ENCODE measurements at places on chromosomes 3 and 15.

DNA sequence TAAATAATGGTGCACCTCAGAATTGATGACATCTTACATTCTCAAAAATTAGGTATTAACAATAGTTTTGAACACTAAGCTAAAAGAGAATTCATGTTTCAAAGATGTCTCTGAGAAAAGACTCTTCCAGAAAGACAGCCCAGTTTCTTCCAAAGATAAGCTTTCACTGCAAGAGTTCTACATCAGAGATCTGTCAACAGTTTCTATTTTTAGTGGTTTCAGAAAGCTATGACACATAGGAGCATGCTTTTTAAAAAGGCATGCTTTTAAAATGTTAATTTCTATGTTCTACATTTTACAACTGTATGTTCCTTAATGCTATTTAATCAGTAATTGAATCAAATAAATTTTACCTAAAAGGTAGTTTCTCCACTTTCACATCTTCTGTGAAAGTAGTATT lies 88.2 kb downstream of the PLOD2 start:
- DNase-seq = no peak

GRCh38 chr3:108287146-108287545 lies 9.2 kb upstream of the HHLA2 start:
- DNase-seq = no peak

DNA sequence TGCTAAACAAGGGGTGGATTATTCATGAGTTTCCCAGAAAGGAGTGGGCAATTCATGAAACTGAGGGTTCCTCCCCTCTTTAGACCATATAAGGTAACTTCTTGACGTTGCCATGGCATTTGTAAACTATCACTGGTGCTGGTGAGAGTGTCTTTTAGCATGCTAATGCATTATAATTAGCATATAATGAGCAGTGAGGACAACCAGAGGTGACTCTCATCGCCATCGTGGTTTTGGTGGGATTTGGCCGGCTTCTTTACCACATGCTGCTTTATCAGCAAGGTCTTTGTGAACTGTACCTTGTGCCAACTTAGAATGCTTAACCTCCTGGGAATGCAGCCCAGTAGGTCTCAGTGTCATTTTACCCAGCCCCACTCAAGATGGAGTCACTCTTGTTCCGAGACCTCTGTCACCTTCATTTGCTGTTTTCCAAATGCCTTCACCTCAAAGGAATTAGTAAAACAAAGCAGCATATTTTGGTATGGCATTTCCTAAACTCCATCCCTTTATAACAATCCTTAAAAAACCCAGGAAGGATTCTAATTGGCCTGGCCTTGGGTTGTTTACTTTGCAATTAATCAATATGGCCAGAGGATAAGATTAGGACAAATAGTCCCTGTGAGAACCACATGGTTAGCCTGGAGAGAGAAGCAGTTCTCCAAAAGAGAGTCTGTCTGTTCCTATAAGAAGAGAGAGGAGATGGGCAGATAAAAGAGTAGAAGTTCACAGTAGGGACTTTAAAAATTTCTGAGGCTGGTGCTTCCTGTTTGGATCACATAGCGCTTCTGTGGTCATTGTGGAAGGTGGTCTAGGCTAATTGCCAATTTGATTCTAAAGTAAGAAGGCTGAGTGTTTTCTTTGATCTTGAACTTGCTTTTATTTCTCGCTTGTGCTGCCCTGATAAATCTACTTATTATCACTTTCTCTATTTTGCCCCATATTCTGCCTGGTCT lies 155.2 kb upstream of the EOMES start:
- no peak for DNase-seq

- peak; percentile 86 for DNase-seq
Measured at GRCh38 chr3:191412759-191413158, 48.2 kb upstream of the PYDC2 start.

DNA sequence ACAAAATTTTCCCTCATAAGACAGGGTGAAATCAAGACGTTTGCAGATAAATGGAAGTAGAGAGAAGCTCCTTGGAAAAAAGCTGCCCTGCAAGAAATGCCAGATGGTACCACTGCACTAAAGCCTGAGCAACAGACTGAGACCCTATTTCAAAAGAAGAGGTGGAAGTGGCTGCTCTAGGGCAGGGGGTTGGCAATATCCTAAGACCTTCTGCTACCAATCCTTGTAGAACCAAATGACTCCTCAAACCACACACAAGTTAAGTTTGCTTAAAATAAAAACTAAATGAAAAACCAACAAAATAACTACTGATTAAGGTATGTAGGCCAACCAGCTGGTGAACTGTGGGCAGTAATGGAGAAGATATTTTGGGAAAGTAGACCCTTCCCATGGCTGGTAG lies 21.3 kb downstream of the RAB43 start:
- no peak for DNase-seq

- no peak for DNase-seq
Measured at GRCh38 chr3:140091143-140091542, 156.2 kb downstream of the CLSTN2 start.

DNA sequence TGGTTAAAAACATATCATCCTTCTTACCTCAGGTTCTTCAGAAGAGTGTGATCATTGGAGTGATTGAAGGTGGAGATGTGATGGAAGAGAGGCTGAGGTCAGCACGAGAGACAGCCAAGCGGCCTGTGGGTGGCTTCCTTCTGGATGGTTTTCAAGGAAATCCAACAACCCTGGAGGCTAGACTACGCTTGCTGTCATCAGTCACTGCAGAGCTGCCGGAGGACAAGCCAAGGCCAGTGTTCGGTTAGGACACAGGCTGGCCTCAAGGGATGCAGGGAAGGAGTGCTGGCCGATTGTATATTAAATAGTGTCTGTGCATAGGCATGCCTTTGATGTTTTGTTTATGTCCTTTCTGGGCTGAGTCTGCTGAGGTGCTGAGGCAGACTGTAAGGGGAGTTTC lies 20.2 kb downstream of the QTRT2 start:
- no peak for DNase-seq

DNA sequence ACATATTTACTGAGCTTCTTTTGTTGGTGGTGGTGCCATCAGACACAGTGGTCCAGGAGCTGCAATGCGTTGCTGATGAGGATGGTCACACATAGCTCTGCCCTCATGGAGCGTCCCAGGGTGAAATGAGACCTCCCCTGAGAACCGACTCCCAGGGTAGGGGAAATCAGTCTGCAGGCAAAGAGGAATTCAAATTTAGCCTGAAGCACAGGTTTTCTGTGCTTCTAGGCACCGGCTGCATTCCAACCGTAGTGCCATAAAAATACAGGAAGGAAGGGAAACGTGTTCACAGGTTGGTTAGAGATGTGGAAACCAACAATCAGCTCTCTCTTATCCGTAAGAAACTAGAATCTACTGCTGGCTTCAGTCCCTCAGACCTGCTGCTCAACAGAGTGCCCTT lies 19.2 kb downstream of the SMAD3 start:
- DNase-seq = no peak

DNA sequence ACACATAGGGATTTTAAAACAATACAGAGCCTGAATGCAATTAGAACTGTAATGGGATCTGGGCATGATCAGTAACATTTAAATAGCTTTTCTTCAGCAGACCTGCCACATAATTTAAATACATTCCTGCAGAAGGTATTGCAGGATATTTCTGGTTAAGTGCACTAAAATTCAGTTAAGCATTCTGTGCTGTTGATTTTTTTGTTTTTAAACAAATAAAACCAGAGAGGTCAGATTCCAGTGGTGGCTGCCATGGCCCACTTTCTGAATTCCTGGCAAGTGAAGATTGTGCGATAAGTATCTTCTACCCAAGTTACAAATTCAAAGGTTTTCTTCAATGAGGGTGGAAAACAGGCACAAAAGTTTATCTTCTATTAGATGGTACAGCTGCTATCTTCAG lies 98.7 kb downstream of the RAP2B start:
- no peak for DNase-seq

DNA sequence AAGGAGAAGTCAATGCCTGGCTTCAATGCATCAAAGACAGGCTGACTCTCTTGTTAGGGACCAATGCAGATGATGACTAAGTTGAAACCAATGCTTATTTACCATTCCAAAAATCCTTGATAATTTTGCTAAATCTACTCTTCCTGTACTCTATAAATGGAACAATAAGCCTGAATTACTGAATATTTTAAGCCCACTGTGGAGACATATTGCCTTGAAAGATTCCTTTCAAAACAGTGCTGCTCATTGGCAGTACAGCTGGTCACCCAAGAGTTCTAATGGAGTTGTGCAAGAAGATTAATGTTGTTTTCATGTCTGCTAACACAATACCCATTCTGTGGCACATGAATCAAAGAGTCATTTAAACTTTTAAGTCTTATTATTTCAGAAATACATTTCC lies 181.0 kb upstream of the CBLB start:
- peak; percentile 1 for DNase-seq

GRCh38 chr3:35946121-35946853 lies 307.0 kb downstream of the ARPP21 start:
- DNase-seq = no peak

DNA sequence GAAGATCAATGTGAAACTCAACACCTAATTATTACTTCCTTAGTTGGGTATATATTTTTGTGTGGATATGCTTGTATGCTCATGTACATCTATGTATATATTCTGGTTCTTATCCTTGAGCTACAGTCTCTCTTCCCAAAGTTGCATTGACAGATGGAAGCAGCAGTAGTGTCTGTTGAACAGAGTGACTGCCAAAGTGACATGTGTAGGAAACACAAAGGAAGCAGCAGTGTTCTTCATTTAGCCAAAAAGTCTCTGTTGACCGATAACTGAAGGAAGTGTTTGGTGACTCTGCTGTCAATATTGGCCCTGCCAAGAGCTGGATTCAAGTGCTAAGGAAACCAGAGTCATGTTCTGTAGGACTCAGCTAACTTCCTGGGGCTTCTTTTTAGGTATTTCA lies 123.8 kb downstream of the C3orf70 start:
- DNase-seq = no peak

DNA sequence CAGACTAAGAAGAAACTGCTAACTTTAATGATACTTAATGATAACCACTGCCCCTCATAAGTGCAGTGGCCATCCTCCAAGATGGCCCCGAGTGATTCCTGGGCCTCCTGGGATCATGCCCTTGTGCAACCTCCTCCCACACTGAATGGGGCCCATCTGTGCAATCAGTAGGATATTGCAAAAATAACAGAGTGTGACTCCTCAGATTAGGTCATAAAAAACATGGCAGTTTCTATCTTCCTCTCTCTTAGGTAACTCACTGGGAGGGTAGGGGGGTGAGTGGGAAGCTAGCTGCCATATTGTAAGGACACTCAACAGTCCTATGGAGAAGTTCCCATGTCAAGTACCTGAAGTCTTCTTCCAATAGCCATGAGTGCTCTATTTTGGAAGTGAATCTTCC lies 173.0 kb downstream of the SHQ1 start:
- DNase-seq = no peak

- no peak for DNase-seq
Measured at GRCh38 chr15:100859970-100860828, 19.4 kb upstream of the ALDH1A3 start.

DNA sequence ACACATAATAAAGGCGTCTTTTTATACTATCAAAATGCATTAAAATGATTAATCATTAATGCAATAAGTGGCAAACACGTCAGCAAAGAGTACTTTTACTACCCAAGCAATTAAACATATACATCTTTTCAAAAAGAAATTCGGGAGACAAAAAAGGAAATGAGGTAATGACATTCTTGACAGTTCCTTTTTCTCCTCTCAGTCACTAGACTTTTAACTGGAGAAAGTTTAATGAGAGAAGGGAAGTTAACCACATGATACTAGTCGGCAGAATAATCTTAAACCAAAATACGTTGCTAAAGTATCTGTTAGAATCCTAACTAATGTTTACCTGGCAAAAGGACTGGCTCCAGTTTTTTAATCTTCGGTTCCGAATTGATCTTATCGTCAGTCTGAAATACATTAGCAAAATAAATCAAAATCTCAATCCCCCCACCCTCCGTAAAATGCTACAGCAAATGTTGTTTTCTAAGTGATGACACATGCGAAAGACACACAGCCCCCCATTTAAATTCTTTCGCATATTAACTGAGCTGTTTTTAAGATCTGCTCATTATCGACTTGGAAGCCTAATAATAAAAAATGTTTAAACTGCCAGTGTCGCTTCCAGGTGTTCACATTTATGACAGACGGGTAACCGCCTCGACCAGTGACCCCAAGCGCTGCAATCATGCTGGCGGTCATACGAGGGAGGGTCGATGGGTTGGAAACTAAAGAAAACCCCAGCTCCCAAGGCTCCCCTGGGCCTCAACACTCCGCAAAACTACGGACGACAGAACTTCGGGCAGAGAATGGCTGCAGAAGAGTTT lies 778 bp downstream of the MTMR10 start:
- DNase-seq = no peak

DNA sequence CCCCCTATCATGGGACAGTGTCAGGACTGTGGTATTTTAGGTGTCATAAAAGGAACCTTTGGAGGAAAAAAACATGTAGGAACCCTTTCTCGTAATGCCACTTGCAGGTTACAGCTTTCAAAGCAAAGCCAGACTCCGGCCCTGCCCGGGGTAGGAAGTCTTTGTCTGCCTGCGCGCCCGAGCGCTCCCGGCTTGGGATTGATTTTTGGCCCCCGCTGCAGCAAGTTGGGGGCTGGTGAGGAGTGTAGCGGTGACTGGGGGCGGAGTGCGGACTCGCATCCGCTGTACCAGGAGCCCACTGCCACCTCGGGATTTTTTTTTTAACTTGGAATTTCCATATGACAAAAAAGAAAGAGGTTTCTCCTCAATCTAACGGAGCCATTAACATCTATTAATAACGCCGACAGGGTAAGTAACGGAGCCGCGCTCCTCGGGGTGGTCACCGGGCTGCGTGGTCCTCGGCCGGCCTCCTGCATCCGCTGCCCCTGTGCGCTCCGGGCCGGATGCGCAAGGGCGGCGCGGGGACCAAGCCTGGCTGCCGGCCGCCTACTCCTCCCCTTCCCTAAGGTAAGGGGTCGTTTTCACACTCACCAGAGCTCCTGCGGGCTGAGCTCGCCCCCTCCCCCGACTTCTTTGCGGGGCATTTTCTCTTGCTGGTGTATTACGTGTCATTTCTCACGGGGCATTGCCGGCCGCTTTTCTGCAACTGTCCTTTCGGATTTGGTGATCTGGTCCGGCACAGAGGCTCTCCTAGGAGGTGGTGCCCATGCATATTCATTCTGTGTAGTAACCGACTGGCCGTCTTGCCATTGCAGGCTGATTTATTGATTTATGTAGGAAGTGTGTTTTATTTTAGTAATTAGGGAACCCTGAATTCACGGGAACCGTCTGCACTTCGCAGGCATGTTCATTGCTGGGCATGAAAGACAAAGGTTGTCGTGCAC lies 219.8 kb upstream of the TOPAZ1 start:
- no peak for DNase-seq

- DNase-seq = peak; percentile 43
Measured at GRCh38 chr15:70722266-70723121, 40.9 kb downstream of the UACA start.
